Nasal cavity respiratory epithelium epithelial cell of viscerocranial mucosa (primary cell): ENCODE measurements at places on chromosomes 3 and 15. TPM values are rescaled to one million over a fixed set of nuclear protein-coding genes. Genes with fewer than 3 reads are reported as not detected.

The TP63 gene
- 173 and 254 TPM in 2 replicates for total RNA-seq

The CFAP92 gene
- total RNA-seq: 0.34 and 0.36 TPM in 2 replicates

The COLQ gene
- total RNA-seq: under 0.01 and 0.28 TPM in 2 replicates

The SH2D7 gene
- total RNA-seq: not detected in 2 replicates

The SLC9C1 gene
- 0.21 TPM in 1 of 2 replicates, not detected in the other for total RNA-seq

The ITGB5 gene
- 79.3 and 155 TPM in 2 replicates for total RNA-seq

The CP gene
- total RNA-seq: 9.7 TPM in 1 of 2 replicates, not detected in the other

The LRRC28 gene
- 17.8 and 21.5 TPM in 2 replicates for total RNA-seq

The NEK10 gene
- total RNA-seq: 1.0 and 2.3 TPM in 2 replicates

The C2CD4A gene
- total RNA-seq: 0.34 and 3.0 TPM in 2 replicates

The FETUB gene
- not detected in 2 replicates for total RNA-seq

The PDZRN3 gene
- total RNA-seq: 0.21 and 0.34 TPM in 2 replicates

The ATP8B4 gene
- under 0.01 and 1.00 TPM in 2 replicates for total RNA-seq

The RHOV gene
- total RNA-seq: 6.2 and 37.3 TPM in 2 replicates

The USP19 gene
- total RNA-seq: 58.1 and 68.7 TPM in 2 replicates

The CBLB gene
- total RNA-seq: 17.4 and 71.3 TPM in 2 replicates

The LZTFL1 gene
- 10.6 and 17.5 TPM in 2 replicates for total RNA-seq

The SPINK8 gene
- total RNA-seq: not detected in 2 replicates

The NECTIN3 gene
- total RNA-seq: 2.4 and 10.8 TPM in 2 replicates

The ANO10 gene
- total RNA-seq: 30.1 and 30.8 TPM in 2 replicates

The SERPINI2 gene
- not detected in 2 replicates for total RNA-seq

The SNRPA1 gene
- total RNA-seq: 28.2 and 37.3 TPM in 2 replicates

The MST1 gene
- 5.0 and 5.5 TPM in 2 replicates for total RNA-seq

The PRSS50 gene
- under 0.01 TPM in 1 of 2 replicates, not detected in the other for total RNA-seq

The FILIP1L gene
- total RNA-seq: 2.7 and 8.5 TPM in 2 replicates

The PAQR9 gene
- not detected in 2 replicates for total RNA-seq

The STRA6 gene
- total RNA-seq: 0.34 and 3.5 TPM in 2 replicates

The MOBP gene
- total RNA-seq: not detected in 2 replicates
